Lung microvascular endothelial cell (primary cell): ENCODE measurements at places on chromosomes 1 and 21. TPM values are rescaled to one million over a fixed set of nuclear protein-coding genes. Genes with fewer than 3 reads are reported as not detected.
A peak's percentile ranks its signal among the peaks of the same experiment; 100 is the strongest.

DNA sequence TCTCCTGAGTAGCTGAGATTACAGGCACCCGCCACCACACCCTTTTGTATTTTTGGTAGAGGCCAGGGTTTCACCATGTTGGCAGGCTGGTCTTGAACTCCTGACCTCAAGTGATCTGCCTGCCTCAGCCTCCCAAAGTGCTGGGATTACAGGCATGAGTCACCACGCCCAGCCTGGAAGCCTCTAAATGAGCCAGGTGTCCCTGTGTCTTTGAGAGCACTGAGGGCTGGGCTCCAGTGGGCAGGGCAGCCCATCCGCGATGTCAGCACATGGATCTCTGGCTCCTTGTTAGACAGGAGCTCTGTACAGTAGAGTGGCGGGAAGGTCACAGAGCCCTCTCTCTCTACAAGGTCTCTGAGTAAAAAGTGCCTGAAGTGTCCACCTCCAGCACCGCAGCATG lies 124.3 kb downstream of the PGBD5 start:
- DNase-seq, result no peak

Gene PDE9A
- total RNA-seq, result 1.3 and 4.0 TPM in 2 replicates

GRCh38 chr21:26710155-26710554 lies 135.1 kb downstream of the ADAMTS1 start:
- DNase-seq, result no peak

DNA sequence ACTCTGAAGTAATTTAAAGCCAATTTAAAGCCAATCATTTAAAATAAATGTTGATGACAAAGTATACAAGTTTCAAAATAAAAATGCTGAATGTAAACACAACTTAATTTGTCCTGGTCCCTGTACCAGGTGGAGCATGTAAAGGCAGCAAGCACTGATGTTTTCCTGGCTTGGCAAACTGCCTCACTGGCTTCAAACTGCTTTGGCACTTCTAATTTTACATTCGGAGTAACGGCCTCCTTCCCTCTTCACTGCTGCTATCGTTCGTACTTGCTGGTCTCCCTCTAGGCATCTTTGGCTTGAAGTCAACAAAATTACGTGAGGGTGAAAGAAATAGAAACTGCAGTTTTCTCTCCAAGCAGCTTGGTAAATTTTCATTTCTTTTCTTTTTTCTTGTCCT lies 287.9 kb downstream of the LTN1 start:
- DNase-seq, result no peak

DNA sequence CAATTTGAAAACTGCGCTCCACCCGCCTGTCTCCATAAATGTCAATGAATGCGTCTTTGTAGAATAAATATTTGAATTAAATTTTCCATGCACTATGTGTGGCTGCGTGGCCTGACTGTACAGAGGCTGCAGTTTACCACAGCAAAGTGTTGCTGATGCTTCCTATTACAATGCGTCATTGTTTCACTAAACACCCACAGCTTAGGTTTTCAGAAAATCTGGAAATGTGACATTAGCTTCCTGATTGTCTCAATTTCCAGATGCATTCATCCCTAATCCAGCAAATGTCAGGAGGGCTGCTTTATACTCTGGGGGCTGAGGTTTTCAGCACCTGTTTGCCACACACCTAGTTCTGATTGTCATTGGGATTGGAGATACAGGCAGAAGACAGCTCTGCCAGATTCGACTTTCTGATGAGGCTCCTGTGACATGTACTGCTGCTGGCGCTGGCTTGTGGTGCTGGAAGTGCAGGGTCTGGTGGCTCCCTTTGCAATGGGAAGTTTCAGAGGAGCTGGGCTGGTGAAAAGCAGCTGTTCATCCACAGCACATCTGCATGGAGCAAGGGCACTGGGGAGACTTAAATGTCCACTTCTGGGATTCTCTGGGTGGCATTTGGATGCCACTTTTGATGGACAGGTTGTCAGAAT lies 40.0 kb downstream of the URB2 start:
- no peak for DNase-seq

GRCh38 chr1:91166106-91166712 lies 144.4 kb upstream of the ZNF644 start:
- DNase-seq, result peak; percentile 68

Gene GART
- 42.5 and 45.2 TPM in 2 replicates for total RNA-seq

GRCh38 chr1:172451002-172451443 lies 7.2 kb upstream of the PIGC start:
- DNase-seq, result peak; percentile 10

- DNase-seq, result peak; percentile 48
Measured at GRCh38 chr1:92310185-92310597, 11.3 kb downstream of the RPAP2 start.

Gene SPATA21
- not detected in 2 replicates for total RNA-seq

- no peak for DNase-seq
Measured at GRCh38 chr1:12127206-12127810, 39.5 kb upstream of the TNFRSF1B start.

- DNase-seq, result no peak
Measured at GRCh38 chr1:156152628-156153027, 757 bp upstream of the SEMA4A start.

DNA sequence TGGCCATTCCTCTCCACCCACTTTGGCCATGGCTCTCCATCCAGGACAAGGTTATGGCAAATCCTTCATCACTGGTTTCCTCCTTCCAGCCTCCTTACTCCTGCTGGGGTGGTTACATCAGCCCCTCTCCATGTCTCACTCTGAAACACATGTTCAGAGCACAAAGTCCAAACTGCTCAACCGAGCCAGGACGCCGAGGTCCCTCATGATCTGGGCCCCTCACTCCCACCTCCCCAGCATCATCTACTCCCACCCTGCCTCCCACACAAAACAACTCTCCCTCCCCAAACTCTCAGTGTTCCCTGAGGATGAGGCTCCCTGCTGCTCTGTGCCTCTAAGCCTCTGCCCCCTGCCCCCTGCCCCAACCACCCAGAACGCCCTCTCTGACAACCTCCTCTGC lies 33.3 kb upstream of the ZBTB40 start:
- no peak for DNase-seq

GRCh38 chr1:64387389-64388285 lies 82.3 kb upstream of the CACHD1 start:
- DNase-seq, result no peak

DNA sequence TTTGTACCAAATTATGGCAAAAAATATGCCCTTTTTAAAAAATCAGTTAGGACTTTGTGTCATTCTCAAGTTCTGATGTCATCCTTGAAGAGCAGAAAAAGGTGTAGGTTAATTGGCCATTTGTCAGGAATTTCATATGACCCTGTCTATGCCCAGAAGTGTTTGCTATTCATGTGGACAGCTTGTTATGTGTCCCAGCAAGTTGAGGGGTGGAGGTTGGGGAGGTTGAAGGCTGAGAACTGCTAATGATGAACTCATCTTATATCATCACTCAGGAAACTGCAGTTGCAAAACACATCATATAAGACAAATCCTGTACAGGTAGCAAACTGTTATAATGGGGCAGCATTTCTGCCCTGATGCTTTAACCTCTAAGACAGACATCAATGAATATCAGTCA lies 106.5 kb downstream of the PHTF1 start:
- no peak for DNase-seq

Gene CASQ2
- total RNA-seq, result not detected in 2 replicates

GRCh38 chr1:56577406-56578137 lies 1.8 kb downstream of the PLPP3 start:
- peak; percentile 34 for DNase-seq

DNA sequence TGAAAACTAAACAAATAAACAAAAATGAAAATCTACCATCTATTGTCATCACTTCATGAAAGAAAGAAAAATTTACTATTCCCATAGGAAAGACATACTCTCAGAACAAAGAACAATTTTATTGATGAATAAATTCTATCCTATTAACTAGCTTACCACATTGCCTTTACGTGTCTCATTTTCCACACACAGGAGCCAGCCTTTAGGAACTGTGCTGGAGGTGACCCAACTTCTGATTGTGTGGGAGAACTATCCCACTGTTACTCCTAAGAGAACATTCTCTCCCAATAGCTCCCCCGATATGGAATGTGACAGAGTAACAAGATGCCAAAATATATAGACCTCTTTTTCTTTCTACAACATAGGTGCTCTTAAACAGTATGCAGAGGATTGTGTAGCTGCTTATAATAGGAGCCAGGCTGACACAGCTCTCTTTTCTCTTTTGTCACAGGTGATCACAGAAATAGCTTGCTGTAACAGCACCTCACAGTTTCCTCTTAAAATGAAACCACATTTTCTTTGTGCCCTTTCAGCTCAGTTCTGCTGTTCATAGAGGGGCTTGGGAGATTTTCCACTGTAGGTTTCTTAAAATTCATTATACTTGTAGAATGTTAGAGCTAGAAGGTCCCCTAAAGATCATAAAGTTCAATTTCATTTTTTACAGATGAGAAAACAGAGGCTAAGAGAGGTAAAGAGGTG lies 35.5 kb downstream of the C21orf91 start:
- no peak for DNase-seq

DNA sequence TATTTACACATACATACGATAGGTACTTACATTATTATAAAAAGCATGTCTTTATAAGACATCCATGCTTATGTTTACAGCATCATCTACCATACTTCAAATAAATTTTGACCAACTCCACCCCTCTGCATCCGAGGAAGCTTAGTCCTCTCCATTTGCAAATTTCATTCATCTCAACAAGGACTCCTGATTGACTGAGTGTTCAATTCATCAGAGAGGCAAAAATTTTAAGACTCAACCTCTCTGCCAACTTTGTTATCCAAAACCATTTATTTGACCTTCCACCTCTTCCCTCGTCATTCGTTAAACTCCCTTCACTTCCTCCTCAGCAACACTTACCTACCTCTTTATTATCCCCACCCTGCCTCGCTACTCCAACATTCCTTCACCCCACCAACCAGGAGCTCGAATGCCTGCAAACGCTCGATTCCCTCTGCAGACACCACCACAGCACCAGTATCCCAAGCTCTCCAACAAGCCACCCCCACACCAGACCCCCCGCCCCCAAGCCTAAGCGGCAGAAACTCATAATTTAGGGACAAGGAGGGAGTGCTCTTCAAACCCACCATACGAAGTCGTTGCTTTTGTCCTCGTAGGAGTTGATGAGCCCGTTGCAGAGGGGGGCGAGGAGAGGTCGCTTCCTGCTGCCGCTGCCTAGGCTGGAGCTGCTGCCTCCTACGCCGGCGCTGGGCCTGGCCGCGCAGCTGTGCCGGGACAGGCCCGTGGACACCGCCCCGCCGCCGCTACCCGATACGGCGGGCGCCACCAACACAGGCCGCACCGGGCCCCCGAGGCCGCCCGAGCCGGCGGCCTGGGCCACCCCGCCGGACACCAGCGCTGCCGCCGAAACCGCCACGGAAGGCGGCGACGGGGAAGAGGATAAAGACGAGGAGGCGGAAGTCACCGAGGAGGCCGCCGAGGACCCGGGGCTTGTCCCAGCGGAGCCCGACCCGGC lies 803 bp downstream of the COP1 start:
- DNase-seq, result peak; percentile 61

DNA sequence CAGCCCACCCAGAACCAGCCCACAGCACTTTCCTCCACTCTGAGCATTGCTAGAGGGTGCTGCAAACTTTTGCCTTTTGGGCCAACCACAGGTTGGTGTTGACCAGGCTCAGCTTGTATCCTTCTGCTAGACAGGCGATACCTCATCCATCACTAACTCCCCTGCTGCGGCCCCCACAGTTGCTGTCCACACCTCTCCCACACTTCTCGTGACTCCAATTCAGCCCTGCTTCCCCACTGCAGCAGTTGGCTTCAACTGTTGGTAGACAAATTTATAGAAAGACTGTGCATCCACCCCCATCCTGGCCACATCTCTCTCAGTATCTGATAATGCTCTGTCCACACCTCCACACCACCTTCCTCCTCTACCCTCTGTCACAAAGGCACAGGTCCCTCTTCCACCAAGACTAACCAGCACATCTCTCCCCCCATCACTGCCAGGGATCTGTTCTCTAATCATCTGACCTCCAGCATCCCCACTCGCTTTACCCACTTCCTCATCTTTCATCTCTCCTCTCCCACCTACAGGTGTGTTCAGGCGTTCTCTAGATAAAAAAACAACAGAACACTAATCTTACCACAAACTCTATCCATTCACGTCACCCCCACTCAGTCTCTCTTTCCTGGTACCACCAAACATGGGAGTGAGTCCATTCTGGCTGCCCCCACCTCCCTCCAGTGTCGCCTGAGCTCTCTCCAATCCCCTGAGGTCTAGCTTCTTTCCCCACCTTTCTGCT lies 15.8 kb upstream of the SLC25A44 start:
- DNase-seq, result no peak

GRCh38 chr1:183203094-183203493 lies 17.0 kb downstream of the LAMC2 start:
- no peak for DNase-seq

Gene DISP3
- under 0.01 TPM in 2 replicates for total RNA-seq

Gene GLMN
- 5.4 and 5.8 TPM in 2 replicates for total RNA-seq

GRCh38 chr21:34936883-34937563 lies 112.1 kb downstream of the RUNX1 start:
- DNase-seq, result peak; percentile 52

DNA sequence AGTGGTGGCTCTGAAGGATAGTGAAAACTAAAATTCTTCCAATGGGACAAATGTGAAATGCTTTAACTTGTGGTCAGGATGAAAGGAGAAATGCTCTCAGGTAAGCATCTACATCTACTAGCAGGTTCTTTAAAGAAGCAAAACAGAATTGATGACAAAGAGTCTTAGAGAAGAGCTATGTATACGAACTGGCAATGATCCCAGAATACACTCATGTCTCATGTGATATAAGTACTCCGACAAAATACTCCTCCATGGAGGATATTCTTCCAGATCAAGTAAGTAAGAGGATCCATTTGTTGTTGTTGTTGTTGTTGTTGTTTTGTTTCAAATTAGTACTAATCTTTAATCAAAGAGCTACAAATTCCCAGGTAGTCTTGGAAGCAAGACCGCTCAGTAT lies 174.0 kb upstream of the ATP1B1 start:
- DNase-seq, result peak; percentile 25

Gene DCAF6
- total RNA-seq, result 37.5 and 39.2 TPM in 2 replicates

- DNase-seq, result peak; percentile 82
Measured at GRCh38 chr1:1959840-1960479, 40.9 kb upstream of the TMEM52 start.

GRCh38 chr1:166031932-166032571 lies 134.7 kb downstream of the FAM78B start:
- no peak for DNase-seq

Gene HEYL
- total RNA-seq, result under 0.01 TPM in 1 of 2 replicates, not detected in the other

Gene SPATA45
- total RNA-seq, result not detected in 2 replicates

DNA sequence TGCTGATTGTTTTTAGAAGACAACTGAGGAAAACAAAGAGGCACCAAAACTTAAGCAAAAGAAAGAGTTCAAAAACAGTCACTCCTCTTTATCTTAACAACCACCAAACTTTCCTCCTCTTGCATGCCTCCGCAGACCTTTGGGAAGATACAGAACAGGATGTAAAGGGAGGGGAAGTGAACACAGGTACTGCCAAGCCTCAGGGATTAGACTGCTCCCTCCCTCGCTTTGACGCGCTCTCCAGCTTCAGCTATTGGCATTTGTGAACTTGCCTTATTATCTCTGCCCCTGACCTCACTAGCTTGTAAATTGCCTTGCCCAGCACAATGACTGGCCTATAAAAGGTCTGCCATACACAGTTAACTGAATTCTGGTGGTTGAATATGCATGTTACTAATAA lies 4.8 kb upstream of the SRP9 start:
- no peak for DNase-seq

GRCh38 chr1:151327903-151328674 lies 873 bp upstream of the PI4KB start:
- DNase-seq, result peak; percentile 30

- DNase-seq, result no peak
Measured at GRCh38 chr1:73662526-73662925, 535.5 kb downstream of the LRRIQ3 start.
